ENCODE measurements at places on chromosomes 7 and 10.

- DNase-seq = no peak
- no peak overlapping the region for H3K4me3 ChIP-seq
- H3K36me3 ChIP-seq = peaks cover 12% of the 10 kb centered on the region
- H3K4me1 ChIP-seq = no peaks in the 10 kb centered on the region
- no peaks in the 10 kb centered on the region for H3K27me3 ChIP-seq
Observed at GRCh38 chr7:102186306-102186705, 100.4 kb upstream of the SH2B2 start.

- H3K27me3 ChIP-seq = no peaks in the 10 kb centered on the region
- peaks cover 11% of the 10 kb centered on the region for H3K4me1 ChIP-seq
- H3K36me3 ChIP-seq = no peaks in the 10 kb centered on the region
- DNase-seq = peak; percentile 87
- H3K4me3 ChIP-seq = no peak overlapping the region
- peak overlapping the region; percentile 10 for H3K27ac ChIP-seq
Observed at GRCh38 chr10:35211390-35211789, 84.7 kb downstream of the CREM start.

GRCh38 chr7:70693321-70693685 lies 438.6 kb upstream of the GALNT17 start:
- no peaks in the 10 kb centered on the region for H3K36me3 ChIP-seq
- no peak for DNase-seq
- H3K27ac ChIP-seq = no peak overlapping the region
- no peak overlapping the region for H3K4me3 ChIP-seq
- peaks cover 2% of the 10 kb centered on the region for H3K4me1 ChIP-seq
- H3K27me3 ChIP-seq = no peaks in the 10 kb centered on the region

GRCh38 chr10:101824736-101825135 lies 6.5 kb upstream of the OGA start:
- H3K4me1 ChIP-seq = no peaks in the 10 kb centered on the region
- H3K36me3 ChIP-seq = no peaks in the 10 kb centered on the region
- H3K27ac ChIP-seq = no peak overlapping the region
- no peak for DNase-seq
- H3K4me3 ChIP-seq = no peak overlapping the region

- H3K4me1 ChIP-seq = no peaks in the 10 kb centered on the region
- H3K27me3 ChIP-seq = no peaks in the 10 kb centered on the region
- DNase-seq = no peak
Observed at GRCh38 chr7:47458057-47458456, 123.9 kb downstream of the TNS3 start.
